ENCODE measurements at places on chromosomes 7 and 10.

GRCh38 chr10:98038288-98038687 is 7.9 kb upstream of the CRTAC1 start:
- DNase-seq = no peak

DNA sequence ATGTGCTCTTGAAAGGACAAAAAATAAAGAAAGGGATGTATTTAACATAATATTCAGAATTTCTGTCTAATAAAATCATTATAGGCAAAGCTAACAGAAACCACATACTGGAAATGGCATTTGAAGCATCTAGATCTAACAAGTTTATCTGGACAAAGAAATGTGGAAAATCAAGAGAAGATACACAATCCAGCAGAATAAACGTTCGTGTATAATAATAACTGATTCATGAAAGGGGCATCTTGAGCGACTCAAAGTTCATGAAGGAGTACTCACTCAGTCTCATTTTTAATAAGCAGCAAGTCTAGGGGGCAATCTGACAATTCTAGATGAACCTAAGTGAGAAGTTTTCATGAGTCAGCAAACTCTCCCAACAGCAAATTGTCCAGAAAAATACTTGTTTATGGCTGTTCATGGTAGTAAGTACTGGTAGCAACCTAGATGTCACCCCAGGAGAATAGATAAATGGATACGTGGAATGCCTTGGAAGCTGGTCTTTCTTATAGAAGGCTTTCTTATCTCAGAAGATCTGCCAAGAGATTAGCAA is 541.8 kb downstream of the INHBA start:
- no peak for DNase-seq

DNA sequence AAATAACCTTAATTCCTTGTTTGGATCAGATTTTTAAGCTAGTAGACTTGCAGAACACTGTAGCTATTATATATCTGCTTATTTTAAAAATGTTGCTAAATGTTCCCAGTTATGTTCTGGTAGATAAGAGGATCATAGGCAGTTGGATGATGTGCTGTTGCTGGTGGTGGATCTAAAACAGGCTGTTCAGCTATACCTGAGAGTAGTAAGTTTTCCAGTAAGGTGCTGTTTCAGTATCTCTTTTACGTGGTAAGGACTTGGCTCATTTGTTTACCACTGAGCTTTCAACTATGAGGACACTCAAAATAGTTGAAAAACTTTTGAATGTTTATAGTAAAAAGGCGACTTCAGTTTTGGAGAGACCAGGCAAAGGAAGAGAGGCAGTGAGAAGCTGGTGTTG is 180.9 kb downstream of the CDK14 start:
- DNase-seq = no peak

GRCh38 chr10:49575489-49576072 is 34.5 kb upstream of the SLC18A3 start:
- no peak for DNase-seq

DNA sequence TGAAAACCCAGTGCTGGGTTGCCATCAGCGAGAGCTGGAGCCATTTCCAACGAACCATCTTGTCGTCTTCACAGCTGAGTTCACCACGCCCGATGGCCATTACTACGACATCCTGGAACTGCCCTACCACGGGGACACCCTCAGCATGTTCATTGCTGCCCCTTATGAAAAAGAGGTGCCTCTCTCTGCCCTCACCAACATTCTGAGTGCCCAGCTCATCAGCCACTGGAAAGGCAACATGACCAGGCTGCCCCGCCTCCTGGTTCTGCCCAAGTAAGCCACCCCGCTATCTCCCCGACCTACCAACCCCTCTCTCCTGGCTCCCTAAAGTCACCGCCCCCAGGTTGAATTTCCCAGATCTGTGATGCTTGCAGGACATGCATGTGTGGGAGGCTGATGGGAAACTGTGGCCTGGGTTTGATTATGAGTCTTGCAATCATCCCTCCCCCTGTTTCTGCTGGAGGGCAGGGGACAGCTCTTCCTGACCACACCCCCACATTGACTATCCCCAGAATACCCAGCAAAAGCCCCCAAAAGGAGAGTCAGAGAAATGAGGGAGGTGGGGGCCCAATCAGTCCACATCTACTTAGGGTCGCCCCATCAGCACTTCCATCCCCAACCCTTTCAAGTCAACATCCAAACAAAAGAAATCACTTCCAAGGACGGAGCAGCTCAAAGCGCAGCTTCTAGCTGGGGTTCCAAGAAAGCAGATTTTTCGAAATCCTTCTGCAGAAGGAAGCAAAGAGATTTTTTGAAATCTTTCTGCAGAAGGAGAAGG is 6.9 kb downstream of the SERPINE1 start:
- DNase-seq = no peak
